ENCODE measurements at places on chromosomes 16 and 17.

DNA sequence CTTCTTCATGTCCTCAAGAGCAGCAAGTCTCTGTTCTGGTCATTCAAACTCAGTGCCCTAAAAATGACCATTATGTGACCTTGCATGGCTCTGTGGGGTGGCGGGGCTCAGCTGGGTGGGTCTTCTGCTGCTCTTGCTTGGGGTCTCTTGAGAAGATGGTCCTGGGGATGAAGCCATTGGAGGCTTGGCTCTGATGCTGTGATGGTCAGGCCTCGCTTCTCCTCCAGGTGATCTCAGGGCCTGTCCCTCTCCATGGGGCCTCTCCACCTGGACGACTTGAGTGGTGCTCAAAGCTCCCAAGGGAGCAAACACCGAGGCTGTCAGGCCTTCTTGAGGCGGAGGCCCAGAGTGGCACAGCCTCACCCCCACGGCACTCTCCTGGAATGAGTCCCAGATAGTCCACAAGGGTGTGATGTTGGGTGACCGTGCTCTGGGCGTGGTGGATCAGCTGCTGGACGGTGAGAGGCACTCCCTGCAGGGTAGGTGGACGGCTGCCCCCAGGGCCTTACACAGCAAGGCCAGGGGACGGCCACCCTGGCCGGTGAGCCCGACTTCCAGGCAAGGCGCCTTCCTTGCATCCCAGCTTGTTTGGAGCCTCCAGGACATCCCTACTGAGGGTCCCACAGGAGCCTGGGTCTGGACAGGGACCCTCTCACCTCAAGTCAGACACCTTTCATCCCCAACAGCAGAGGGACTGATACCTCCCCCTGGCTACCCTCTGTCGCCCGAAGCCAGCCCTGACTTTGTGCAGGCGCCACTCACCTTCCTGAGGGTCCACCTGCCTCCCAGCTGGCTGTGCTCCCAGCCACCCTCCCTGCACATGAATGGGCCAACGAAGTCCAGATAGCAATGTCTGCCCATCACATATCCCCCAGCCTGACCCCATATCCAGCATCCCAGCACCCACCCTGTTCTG lies 48.7 kb downstream of the USP22 start:
- DNase-seq, result peak; percentile 18

DNA sequence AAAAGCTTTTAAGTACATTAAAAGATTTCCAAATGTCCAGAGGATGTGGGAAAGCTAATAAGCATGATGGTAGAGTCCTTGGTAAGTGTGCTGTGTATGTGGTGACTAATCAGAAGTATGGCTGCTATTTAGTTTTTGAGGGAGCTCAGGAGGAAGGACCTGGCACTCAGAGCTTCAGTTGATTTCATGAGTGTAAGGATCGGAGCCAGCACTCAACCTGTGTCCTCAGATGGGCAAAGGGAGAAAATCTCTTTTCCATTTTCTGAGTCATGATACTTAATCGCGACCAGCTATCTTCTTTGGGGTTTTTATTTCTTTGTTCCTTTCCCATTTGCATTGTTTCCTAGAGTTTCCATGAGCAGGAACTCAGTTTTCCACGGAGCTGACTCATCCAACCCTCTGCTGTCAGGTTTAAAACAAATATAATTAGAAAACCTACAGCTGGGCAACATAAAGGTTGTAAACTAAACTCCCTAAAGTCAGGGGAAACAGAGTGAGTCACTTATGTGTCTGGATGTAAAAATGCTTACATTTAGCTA lies 125.4 kb downstream of the MAP2K6 start:
- no peak for DNase-seq

- no peak for DNase-seq
These were observed 51.9 kb upstream of the ADORA2B start for GRCh38 chr17:15892731-15893657.

GRCh38 chr16:11175106-11175786 lies 80.8 kb downstream of the SOCS1 start:
- DNase-seq, result no peak

- DNase-seq, result peak; percentile 56
These were observed 17.0 kb downstream of the GJD3 start for GRCh38 chr17:40347319-40348135.

- no peak for DNase-seq
These were observed 14.4 kb upstream of the DHRS7C start for GRCh38 chr17:9805769-9806168.

- no peak for DNase-seq
These were observed 1.3 kb downstream of the TLCD3A start for GRCh38 chr17:733743-734142.

DNA sequence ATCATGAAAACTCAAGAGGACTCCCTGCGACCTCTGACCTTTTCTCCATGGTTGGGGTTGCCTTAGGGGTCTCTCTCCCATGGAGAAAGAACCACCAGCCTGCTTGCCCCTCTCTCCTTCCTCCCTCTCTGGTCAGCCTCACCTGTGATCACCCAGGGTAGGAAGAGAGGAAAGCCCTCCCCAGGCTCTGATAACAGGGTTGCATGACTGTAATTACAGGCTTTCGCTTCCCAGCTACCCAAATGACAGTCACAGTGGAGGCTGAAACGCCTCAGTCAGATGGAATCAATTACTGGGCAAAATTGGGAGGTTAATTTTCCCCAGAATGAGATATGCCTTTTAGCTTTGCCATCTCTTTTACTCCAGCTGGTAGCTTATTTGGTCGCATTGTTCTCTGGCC lies 265.8 kb upstream of the SOX9 start:
- no peak for DNase-seq
